ENCODE measurements at places on chromosomes 6 and 20.

DNA sequence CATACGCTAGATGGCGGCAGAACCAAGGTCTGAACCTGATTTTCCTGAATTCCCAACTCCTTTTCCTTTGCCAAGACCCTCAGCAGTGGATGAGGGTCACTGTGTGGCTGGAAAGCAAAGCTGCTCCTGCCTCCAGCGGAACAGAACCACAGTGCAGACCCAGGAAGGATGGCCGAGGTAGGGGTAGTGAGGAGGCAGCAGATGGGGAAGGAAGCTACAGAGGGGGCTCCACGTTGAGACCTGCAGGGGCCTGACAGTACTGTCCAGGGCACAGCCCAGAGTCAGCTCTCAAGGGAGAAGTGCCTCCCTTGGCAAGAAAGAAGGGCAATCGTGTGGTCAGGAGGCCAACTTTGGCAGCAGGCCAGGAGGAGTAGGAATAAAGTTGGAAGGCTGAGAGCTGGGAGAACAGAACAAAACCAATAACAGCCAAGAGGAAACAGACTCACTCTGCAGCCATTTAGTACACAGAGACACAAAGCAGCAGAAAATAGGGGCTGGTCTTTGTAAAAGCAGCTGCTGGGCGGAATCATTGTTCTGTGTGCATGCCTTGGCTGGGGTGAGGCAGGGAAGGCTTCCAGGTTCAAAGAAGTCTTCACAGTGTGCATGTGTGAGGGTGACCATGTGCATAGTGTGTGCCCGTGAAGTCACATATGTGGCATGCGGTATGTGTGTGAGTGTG is 3.1 kb downstream of the GABRR2 start:
- peak; percentile 55 for DNase-seq

- DNase-seq, result no peak
Observed at GRCh38 chr6:45486736-45487135, 109.0 kb upstream of the SUPT3H start.

DNA sequence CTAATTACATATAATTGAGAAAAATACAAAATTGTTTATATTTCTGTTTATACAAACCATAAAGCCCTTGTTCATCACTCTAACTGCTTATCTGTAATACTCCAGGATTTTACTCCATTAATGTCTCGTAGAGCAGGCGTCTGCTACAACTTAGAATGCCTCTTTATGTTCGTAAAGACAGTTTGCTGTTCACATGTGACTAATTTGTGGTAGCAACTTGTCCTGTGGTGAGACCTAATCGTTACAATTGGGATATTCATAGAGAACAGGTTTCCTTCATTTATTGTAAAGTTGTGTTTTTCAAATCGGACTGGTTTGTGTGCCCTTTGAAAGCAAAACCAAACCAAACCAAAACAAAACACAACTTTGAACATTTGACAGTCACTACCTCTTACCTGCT is 149.7 kb downstream of the ASCC3 start:
- DNase-seq, result no peak

- DNase-seq, result no peak
Observed at GRCh38 chr6:156031516-156031915, 575.9 kb upstream of the NOX3 start.

- no peak for DNase-seq
Observed at GRCh38 chr20:2252419-2252997, 43.3 kb upstream of the TGM3 start.

DNA sequence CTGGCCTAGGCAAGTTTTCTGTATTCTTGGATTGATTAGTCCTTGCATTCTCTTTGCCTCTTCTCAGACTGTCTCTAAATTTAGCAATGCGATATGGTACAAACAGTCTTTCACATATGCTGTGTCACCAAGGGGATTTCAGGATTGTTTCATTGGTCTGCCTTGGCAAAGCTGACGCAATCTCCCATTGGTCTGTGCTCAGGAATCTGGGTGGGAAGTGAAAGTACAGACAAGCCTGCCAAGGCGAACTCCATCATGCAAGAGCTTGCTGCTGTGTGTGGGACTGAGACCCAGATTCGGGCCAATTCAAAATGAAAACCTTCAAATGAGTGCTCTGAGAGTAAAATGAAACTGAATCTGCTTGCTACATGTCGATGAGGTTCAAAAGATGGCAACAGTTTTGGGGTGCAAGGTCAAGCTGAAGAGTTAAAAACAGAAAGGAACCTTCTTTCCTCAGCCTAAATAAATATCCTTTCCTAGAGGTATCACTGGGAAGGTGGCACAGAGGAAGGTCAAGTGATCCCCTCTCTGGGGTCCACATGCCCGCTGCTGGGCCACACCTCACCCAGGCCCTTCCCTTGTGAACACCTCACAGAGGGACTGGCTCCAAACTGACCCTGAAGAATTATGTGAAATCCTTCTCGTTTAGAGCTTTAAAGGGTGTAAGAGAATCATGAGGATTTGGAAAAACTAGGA is 198.8 kb upstream of the PREP start:
- peak; percentile 81 for DNase-seq

GRCh38 chr6:4102687-4103244 is 23.8 kb upstream of the FAM217A start:
- DNase-seq, result no peak

GRCh38 chr20:57584768-57585461 is 24.0 kb downstream of the PCK1 start:
- DNase-seq, result no peak

- no peak for DNase-seq
Observed at GRCh38 chr6:159929819-159930218, 39.0 kb downstream of the MAS1 start.

DNA sequence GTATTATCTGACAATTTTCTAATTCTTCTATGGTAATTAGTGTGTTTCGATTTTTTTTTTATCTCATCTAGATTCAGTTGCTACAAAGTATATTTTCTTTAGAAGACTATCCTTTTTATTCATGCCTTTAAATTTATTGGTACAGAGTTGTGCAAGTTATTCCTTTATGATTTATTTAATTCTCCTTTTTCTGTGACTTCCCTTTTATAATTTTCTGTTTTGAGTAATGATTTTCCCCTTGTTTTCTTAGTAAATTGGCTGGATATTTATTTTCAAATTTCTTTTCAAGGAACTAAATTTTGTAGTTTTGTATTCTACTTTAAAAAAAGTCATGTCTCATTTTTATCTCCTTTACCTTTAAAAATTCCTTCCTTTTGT is 2.4 kb upstream of the IL22RA2 start:
- no peak for DNase-seq

DNA sequence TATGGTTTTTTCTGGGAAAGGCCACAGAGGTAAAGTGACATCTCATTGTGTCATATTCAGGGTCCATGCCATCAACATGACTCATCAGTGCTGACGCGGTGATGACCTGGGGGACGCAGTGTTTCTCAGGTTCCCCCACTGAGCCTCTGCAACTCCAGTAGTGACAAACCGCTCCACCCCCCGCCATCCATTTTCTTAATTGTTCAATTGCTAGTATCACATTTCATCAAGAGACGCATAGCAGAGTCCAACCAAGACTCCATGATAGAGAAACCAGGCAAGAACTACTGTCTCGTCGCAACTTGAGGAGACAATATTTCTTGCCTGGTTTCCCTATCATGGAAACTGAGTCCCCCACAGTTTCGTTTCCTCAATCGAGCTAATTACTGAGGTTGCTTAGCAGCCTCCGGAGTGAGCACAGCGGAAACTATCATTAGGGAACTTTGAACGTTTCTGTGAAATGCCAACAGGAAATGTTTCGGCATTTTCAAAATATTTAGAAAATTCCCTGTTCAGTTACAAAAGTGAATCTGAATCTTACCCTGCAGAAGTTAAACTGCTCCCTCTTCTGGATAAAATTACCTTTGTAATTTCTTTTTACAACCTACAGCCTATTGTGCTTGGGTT is 12.2 kb upstream of the SERPINB1 start:
- DNase-seq, result peak; percentile 62

DNA sequence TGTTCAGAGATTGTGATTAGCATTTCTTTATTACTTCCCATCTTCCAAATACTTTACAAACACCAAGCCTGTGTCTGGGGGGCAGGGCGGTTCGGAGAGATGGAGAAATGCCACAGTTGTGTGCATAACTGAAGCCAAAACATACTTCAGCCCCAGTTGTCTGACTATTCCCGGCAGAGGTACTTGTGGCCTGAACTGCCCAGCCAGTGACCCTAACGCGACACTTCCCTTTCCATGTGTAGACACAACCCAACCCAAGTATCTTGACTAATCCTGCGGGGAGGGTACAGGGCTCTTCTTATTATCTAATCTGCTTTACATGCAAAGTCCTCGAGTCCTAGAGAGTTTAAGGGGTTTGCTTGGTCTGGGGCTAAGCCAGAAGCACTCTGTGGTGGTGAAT is 46.2 kb downstream of the ISM1 start:
- no peak for DNase-seq

DNA sequence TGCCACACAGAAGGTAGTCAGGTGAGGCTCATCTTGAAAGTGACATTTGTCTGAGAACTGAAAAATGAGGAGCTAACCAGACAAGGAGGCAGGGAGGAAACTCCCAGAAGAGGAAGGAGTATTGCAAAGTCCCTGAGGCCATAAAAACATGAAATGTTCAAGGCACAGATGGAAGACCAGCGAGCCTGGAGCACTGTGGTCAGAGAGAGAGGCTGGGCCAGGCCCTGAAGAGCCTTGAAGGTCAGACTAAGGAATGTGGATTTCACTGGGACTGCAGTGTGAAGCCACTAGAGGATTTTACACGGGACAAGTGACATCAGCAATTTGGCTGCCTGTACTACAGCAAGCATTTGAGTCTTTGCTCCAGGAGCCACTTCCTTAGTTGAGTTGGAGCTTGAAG is 21.1 kb upstream of the TMEM181 start:
- no peak for DNase-seq

DNA sequence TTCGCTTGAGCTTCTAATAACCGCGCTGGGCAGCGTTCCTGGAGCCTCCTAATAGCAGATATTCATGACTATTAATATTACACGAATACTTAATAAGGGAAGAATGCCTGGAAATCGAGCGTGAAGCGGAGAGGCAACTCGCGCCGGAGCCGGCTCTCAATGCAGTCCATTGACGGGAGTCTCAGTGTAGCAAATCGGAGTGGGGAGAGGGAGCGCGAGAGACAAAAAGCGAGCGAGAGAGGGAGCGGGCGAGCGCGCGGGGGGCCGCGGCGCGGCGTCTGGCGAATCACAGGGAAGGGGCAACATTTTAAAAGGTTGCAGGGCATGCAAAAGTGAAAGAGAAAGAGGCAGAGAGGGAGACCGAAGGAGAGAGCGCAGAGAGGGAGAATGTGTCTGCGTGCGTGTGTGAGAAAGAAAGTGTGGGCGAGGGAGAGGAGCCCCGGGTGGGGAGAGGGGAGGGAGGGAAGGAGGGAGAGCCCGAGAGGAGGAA is 2.9 kb downstream of the TFAP2A start:
- no peak for DNase-seq

DNA sequence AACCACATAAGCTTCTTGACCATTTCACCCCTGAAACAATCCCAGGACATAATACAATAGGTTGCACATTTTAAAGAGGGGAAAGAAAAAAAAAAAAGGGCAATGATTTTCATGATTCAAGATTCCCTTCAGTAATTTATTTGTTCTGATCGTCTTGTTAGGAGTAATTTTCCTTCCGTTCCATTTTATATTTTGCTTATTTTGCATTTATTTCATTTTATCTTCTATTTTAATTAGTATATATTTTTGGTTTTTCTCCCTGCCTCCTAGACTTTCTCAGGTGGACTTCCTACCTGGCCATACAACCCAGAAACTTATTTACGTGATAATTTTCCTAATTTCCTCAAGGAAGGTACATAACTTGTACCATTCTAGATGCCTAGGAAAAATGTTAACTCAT is 32.6 kb downstream of the FBXO5 start:
- DNase-seq, result no peak

DNA sequence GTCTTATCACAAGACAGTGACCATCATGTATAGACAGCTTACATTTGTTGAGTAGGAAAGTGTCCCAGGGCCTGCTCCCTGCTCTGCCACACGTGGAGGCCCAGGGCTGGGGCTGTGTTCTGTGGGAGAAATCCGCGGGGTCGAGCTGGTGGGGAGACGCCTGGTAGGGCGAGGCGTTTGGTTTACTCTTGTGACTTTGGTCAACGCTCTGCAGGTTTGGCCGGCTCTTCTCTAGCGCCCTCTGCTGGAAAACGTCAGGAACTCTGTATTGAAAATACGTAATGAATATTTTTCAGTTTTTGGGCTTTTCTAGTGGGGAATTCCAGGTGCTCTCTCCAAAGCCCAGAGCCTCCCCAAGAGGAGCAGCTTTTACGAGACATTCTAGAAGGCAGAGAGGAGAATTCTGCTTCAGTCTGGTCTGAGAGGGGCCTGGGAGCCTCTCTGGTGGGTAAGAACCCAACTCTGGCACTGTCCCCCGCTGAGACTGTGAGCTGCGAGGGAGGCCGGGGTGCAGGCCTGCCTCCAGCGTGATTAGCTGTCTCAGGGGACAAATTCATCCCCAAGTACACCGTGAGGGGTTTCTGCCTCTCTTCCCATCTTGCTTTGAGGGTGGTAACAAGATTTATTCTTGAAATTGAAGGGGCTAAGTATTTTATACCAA is 112.6 kb upstream of the RALGAPA2 start:
- peak; percentile 79 for DNase-seq

GRCh38 chr6:152571089-152571488 is 66.1 kb downstream of the SYNE1 start:
- DNase-seq, result no peak

DNA sequence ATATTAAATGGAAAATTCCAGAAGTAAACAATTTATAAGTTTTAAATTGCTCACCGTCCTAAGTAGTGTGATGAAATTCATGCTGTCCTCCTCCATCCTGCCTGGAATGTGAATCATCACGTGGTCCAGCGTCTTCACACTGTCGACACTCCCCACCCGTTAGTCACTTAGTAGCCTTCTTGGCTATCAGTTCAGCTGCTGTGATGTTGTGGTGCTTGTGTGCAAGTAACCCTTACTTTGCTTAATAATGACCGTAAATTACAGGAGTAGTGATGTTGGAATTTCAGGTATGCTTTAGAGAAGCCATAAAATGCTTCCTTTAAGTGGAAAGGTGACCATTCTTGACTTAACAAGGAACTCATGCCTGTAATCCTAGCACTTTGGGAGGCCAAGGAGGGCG is 25.2 kb downstream of the RIOK1 start:
- no peak for DNase-seq

- DNase-seq, result no peak
Observed at GRCh38 chr6:168500519-168500918, 59.5 kb downstream of the SMOC2 start.

DNA sequence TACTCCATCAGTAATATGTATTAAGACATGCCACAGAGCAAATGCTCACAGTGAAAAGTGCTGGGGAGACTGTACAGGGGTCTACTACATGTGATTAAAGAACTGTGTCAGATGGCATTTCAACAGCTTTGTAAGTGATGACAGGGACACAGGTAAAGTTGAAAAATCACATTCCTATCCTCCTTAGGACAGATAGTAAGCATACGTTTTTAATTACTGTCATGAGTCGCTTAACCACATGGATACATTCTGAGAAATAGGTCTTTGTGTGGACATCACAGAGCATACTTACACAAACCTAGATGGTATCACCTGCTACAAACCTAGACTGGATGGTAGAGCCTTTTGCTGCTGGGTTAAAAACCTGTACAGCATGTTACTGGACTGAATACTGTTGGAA is 645.8 kb upstream of the AGPAT4 start:
- DNase-seq, result no peak

Measured in psoas muscle (tissue), 8 donors.